ENCODE measurements at places on chromosomes 2 and 18. TPM values are rescaled to one million over a fixed set of nuclear protein-coding genes. Genes with fewer than 3 reads are reported as not detected.

Gene CPSF3
- total RNA-seq, result 53.0 TPM

Gene LYG1
- total RNA-seq, result 0.50 TPM

Gene CHRNG
- not detected for total RNA-seq

GRCh38 chr2:226215902-226216503 lies 583.6 kb downstream of the IRS1 start:
- peaks cover 3% of the 10 kb centered on the region for H3K4me1 ChIP-seq
- H3K27me3 ChIP-seq, result no peaks in the 10 kb centered on the region
- no peak overlapping the region for H3K27ac ChIP-seq
- no peaks in the 10 kb centered on the region for H3K36me3 ChIP-seq
- DNase-seq, result peak; percentile 43
- no peak overlapping the region for H3K4me3 ChIP-seq

DNA sequence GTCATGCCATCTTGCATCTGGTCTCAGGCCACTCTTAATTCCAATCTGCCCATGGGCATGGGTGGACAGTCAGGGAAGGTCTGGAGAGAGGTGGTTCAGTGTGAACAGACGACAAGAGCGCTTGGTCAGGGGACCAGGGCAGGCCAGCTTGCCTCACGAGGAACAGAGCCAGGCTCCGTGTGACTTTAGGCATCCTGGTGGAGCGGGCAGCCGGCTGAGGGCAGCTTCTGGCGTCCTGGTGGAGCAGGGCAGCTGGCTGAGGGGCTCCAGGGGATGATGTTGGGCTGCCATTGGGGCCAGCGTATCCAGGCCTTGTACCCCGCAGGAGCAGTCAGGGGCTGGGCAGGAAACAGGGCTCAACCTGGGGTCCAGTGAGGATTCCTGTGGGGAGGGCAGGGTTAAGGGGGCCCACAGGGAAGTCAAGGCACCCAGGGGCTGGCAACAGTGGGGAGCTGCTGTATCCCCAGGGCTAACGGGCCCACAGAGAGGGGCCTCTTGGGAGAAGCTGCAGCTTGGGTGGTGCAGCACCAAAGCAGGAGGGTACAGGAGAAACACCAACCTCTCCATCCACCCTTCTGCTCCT lies 197.9 kb upstream of the TWIST2 start:
- H3K27ac ChIP-seq, result no peak overlapping the region
- no peaks in the 10 kb centered on the region for H3K27me3 ChIP-seq
- no peak for DNase-seq
- no peaks in the 10 kb centered on the region for H3K4me1 ChIP-seq

- H3K4me1 ChIP-seq, result no peaks in the 10 kb centered on the region
- H3K27me3 ChIP-seq, result no peaks in the 10 kb centered on the region
- no peaks in the 10 kb centered on the region for H3K36me3 ChIP-seq
- no peak overlapping the region for H3K27ac ChIP-seq
Measured at GRCh38 chr18:58532298-58532697, 96.6 kb downstream of the ALPK2 start.

- no peaks in the 10 kb centered on the region for H3K4me1 ChIP-seq
- DNase-seq, result peak; percentile 62
- H3K4me3 ChIP-seq, result no peak overlapping the region
Measured at GRCh38 chr2:43609290-43609918, 13.6 kb upstream of the THADA start.

GRCh38 chr2:238506371-238507068 lies 79.8 kb downstream of the ASB1 start:
- no peak for DNase-seq
- no peaks in the 10 kb centered on the region for H3K36me3 ChIP-seq
- H3K4me3 ChIP-seq, result no peak overlapping the region

DNA sequence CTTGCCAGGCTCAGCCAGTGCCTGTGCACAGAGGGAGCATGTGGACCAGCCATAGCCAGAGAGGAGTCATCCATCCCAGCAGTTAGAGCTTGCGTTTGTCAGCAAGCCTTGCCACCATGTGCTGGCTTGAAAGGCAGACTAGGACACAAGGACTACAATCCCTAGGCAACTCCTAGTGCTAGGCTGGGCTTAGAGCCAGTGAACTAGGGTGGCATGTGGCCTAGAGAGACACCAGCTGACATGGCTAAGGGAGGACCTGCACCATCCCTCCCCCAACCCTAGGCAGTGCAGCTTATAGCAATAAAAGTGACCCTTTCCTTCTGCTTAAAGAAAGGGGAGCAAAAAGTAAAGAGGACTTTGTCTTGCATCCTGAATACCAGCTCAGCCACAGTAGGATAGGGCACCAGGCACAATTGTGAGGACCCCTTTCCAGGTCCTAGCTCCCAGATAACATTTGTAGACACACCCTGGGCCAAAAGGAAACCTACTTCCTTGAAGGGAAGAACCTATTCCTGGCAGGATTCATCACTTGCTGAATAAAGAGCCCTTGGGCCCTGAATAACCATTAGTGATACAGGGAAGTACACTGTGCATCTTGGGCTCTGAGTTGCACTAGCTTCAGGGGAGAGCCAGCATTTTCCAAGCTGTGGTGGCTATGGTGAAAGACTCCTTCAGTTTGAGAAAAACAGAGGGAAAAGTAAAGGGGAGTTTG lies 38.7 kb upstream of the UXS1 start:
- DNase-seq, result no peak
- no peak overlapping the region for H3K27ac ChIP-seq
- H3K4me1 ChIP-seq, result no peaks in the 10 kb centered on the region
- no peak overlapping the region for H3K4me3 ChIP-seq
- no peaks in the 10 kb centered on the region for H3K27me3 ChIP-seq

GRCh38 chr2:232204457-232204931 lies 174.1 kb upstream of the ALPP start:
- no peak overlapping the region for H3K27ac ChIP-seq
- H3K4me1 ChIP-seq, result no peaks in the 10 kb centered on the region
- no peaks in the 10 kb centered on the region for H3K36me3 ChIP-seq
- no peaks in the 10 kb centered on the region for H3K27me3 ChIP-seq
- H3K4me3 ChIP-seq, result no peak overlapping the region

DNA sequence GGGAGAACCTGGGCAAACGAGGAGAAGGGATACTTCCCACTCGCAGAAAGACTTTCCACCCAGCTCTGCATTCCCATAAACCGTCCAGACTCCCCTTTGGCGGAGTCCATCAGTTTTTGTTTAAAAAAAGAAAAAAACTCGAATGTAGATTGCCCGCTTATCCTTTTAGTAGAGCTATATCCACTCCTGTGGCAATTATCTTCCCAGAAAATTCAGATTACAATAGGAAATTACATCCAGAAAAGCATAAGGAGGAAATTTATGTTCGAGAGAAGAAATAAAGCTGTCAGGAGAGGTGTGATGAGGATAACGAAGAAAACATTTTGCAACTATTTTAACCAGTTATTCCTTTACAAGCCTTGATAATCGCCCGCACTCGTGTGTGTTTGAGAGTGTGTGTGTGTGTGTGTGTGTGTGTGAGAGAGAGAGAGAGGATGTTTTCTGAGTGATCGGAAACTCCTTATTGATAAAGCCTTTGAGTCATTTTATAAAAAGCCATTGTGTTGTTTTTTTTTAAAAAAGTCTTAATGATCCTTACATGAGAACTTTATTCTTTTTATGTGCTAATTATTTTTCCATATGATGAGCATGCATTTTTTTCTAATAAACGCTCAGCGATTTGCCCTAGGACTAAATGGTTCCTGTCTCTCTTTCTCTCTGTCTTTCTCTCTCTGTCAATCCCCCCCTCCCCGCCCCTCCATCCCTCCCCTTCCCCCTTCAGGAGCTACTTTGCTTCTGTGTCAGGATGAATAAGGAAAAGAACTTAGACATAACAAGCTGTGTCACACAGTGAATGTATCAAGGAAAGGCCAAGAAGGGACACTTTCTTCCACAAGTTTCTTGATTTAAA lies 1.1 kb upstream of the PPP3R1 start:
- DNase-seq, result peak; percentile 35
- H3K27me3 ChIP-seq, result no peaks in the 10 kb centered on the region
- H3K4me1 ChIP-seq, result peaks cover 7% of the 10 kb centered on the region
- peak overlapping the region; percentile 84 for H3K4me3 ChIP-seq
- peak overlapping the region; percentile 99 for H3K27ac ChIP-seq

DNA sequence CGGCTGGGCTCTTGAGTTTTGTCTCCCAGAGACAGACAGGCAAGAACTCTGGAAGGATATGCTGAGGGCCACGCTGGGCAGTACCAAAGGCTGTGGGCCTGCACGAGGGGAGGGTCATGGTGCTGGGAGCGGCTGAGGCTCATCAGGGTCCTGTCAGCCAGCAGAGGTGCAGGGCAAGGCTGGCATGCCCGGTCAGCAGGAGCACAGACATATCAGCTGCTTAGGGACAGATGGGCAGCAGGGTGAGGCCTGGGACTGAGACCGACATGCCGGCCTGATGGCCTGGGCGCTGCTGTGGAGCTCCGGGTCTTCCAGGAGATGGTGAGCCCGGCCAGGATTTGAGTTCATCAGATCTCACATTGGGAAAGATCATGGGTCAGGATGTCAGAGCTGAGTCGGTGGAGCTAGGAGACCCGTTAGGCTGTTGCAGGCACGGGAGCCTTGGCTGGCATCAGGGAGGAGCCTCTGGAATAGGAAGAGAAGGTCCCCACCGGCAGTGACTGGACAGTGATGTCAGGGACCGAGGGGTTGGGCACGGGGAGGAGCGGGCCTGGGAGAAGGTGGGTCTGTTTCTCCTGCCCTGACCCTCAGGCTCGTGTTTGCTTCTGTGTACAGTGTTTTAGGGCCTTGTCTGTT lies 18.8 kb downstream of the CNDP2 start:
- H3K27me3 ChIP-seq, result no peaks in the 10 kb centered on the region
- H3K36me3 ChIP-seq, result peaks cover 31% of the 10 kb centered on the region
- no peak overlapping the region for H3K27ac ChIP-seq
- H3K4me1 ChIP-seq, result no peaks in the 10 kb centered on the region
- DNase-seq, result no peak

DNA sequence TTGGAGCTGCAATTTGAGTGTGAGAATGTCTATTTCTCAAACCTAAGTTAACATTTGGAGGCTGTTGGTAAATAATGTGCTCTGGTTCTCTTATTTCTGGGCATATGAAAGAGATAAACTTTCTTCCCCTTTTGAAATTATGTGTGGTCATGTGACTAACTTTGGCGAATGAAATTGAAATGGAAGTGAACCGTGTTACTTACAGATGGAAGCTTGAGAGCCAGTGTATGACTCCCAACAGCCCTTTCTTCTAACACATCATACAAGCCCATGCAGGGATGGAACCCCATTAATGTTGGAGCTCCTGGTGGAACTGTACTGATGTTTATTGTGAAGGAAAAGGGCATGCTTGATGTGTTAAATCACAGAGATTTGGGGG lies 725.8 kb downstream of the TSN start:
- no peaks in the 10 kb centered on the region for H3K27me3 ChIP-seq
- H3K4me3 ChIP-seq, result no peak overlapping the region
- H3K36me3 ChIP-seq, result no peaks in the 10 kb centered on the region
- no peak for DNase-seq

GRCh38 chr18:77321823-77322805 lies 72.5 kb downstream of the GALR1 start:
- no peaks in the 10 kb centered on the region for H3K36me3 ChIP-seq
- no peaks in the 10 kb centered on the region for H3K27me3 ChIP-seq
- no peak overlapping the region for H3K4me3 ChIP-seq
- no peak for DNase-seq
- no peaks in the 10 kb centered on the region for H3K4me1 ChIP-seq

GRCh38 chr2:27839022-27839618 lies 51.1 kb downstream of the RBKS start:
- no peaks in the 10 kb centered on the region for H3K4me1 ChIP-seq
- no peak for DNase-seq
- H3K27me3 ChIP-seq, result no peaks in the 10 kb centered on the region
- H3K36me3 ChIP-seq, result no peaks in the 10 kb centered on the region
- H3K27ac ChIP-seq, result no peak overlapping the region
- H3K4me3 ChIP-seq, result no peak overlapping the region

DNA sequence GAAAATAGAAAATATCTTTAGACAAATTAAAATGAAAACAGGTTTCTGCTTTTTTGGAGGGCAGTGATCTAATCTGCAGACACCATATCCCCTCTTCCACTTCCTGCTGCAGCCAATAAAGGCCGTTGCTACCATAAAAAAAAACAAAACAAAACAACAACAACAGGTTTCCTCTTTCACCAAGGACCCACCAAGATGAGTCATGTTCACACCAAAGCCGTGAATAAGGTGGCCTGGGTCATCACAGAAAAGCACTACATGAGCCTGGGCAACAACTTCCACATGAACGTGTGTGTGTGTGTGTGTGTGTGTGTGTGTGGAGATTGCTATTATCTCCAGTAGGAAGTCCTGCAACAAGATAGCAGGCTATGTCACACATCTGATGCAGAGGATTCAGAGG lies 24.8 kb upstream of the TFCP2L1 start:
- H3K36me3 ChIP-seq, result no peaks in the 10 kb centered on the region
- no peak for DNase-seq
- no peak overlapping the region for H3K27ac ChIP-seq
- H3K4me1 ChIP-seq, result no peaks in the 10 kb centered on the region

DNA sequence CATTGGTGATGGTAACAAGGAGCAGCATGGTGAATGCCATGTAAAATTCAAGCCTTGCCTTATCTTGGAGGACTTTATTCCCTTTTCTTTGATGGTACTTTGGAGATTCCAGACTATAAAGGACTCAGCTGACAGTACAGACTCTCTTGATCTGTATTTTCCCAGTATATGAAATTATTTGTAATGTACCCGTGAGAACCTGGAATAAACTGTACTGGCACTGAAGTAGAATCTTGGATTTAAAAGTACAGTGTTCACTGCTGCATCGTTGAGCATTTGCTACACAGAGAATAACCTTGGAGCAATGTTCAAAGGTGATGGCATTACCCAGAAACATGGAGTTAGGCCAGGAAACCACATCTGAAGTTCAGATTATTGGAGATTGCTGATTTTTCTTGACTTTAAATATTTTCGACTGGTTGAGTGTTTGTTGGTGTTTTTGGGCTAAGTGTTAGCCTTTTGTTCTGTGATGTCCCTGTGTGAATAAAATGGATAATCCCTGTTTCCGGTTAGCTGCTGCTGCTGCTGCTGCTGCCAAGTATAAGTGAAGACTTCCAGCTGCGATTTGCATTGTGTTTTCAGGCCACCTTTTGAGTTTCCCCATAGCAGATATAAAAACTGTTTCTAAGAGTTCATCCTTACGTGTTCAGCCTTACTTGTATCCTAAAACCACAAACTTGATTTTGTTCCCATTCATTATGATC lies 122.0 kb downstream of the SPTBN1 start:
- no peak for DNase-seq
- H3K36me3 ChIP-seq, result no peaks in the 10 kb centered on the region
- no peaks in the 10 kb centered on the region for H3K27me3 ChIP-seq
- H3K4me3 ChIP-seq, result no peak overlapping the region
- H3K27ac ChIP-seq, result no peak overlapping the region

Measured in fibroblast of lung (primary cell).